ENCODE measurements at places on chromosomes 5 and 9.

GRCh38 chr9:38437193-38437823 is 13.1 kb upstream of the IGFBPL1 start:
- no peak for DNase-seq

- no peak for DNase-seq
These were observed 1.1 kb downstream of the MAST4 start for GRCh38 chr5:66597183-66597757.

GRCh38 chr5:171311322-171312077 is 2.5 kb downstream of the TLX3 start:
- no peak for DNase-seq

GRCh38 chr9:93093877-93094657 is 1.9 kb upstream of the CARD19 start:
- no peak for DNase-seq

DNA sequence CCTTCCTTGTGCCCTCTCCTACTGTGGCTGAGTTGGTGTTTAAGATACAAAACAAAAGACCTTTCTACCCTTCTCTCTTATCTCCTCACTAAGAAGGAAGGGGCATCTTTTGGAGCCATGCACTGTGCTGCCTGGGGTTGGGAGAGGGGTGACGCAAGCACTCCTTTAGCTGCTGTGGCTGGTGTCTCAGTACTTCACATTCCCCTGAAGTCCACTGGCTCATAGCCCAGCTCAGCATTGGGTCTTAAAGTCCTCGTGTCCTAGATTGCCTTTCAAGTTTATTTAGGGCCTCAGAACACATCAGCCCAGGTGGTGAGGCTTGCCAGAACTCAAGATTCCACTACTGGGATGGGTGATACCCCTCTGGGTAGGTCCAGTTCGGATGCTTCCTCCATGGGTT is 325.9 kb upstream of the CYLC2 start:
- no peak for DNase-seq

- no peak for DNase-seq
These were observed 256.2 kb downstream of the FER start for GRCh38 chr5:109003928-109004327.

Measured in stimulated activated CD4-positive, alpha-beta T cell treated with anti-CD3 and anti-CD28 coated beads, TNF-alpha, amount 100 ng/mL, for 1 hour (primary cell).